ENCODE measurements at places on chromosomes 7 and 10.

DNA sequence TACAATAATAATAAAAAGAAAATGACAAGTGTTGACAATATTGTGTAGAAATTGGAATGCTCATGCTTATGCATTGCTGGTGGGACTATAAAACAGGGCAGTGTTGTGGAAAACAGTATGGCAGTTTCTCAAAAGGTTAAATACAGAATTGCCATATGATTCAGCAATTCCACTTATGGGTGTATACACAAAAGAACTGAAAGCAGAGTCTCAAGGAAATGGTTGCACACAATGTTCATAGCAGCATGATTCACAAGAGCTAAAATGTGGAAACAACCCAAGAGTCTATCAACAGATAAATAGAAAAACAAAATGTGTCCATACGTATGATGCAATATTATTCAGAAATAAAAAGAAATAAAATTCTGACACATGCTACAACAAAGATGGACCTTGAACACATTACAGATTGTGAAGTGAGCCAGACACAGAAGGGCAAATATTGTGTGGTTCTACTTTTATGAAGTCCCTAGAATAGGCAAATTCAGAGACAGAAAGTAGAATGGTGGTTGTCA is 64.8 kb upstream of the GRM8 start:
- no peak for DNase-seq

DNA sequence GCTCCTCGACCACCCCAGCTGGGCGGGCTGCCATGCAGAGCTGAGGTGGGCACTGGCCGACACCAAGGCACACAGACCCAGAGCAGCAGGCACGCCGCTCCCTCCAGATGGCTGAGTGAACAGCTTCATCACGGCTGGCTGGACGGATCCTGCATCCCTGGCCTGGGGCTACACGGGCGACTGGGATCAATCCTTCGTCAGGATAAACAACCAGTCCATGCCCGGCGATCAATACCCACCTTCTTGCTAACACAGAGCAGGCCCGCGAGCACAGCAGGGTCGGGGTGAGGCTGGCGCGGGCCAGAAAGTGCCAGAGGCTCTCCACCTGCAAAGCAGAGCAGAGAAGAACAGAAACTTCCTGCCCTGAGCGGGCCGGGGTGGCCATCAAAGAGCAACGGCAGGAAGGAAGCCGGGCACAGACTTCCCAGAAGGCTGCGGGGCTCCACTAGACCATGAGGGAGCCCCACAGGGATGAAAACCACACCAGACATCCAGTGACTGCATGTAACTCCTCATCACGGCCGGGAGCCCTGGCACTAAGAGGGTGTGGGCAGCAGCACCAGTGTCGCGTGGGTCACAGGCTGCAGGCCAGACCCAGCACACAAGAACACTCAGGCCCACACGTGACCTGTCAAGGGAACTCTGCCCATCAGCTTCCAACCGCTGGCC is 166.4 kb downstream of the MAD1L1 start:
- peak; percentile 60 for DNase-seq

- DNase-seq = no peak
These were observed 4.3 kb downstream of the CAMK1D start for GRCh38 chr10:12353399-12354242.

GRCh38 chr10:76251841-76252671 is 820.6 kb downstream of the LRMDA start:
- no peak for DNase-seq

GRCh38 chr10:1059902-1060301 is 3.7 kb downstream of the WDR37 start:
- DNase-seq = no peak

DNA sequence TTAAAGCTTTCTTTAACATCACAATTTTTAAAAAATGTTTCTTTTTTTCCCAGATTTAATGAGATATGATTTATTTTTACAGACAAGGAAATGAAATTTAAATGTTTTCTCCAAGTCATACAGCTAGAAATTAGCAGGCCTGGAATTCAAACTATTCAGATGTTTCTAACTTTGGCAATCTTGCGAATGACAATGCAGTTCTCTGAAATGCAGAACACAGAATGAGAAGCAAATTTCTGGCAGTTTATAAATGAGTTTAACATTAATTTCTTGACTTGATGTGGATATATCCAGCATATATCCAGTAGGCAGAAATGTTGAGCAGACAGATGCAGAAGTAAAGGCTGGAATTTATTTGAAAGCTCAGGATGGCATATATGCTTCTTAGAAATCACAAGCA is 227.5 kb downstream of the THSD7A start:
- no peak for DNase-seq

GRCh38 chr7:43568529-43568928 is 14.4 kb upstream of the STK17A start:
- DNase-seq = no peak

GRCh38 chr7:31857172-31857571 is 170.2 kb downstream of the PPP1R17 start:
- DNase-seq = no peak

DNA sequence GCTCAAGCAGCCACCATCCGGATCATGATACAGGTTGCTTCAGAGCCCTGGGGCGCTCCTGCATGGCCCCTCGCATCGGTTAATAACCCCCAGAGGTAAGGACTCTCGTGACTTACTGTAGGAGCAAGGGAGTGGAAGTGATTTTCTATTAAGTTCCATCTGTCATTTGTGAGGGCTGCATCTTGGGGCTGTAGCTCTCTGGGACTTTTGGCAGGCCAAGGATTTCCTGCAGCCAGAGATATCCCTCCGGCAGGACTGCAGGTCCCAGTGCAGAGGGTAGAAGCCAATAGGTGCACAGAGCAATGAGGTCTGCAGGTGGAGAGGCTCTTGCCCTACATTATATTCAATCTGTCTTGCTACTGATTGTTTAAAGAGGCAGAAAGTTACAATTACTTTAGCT is 356.8 kb upstream of the ADARB2 start:
- no peak for DNase-seq

- DNase-seq = no peak
These were observed 97.2 kb downstream of the PRKCQ start for GRCh38 chr10:6482737-6483357.

GRCh38 chr7:77270094-77270480 is 70.5 kb upstream of the FGL2 start:
- no peak for DNase-seq

DNA sequence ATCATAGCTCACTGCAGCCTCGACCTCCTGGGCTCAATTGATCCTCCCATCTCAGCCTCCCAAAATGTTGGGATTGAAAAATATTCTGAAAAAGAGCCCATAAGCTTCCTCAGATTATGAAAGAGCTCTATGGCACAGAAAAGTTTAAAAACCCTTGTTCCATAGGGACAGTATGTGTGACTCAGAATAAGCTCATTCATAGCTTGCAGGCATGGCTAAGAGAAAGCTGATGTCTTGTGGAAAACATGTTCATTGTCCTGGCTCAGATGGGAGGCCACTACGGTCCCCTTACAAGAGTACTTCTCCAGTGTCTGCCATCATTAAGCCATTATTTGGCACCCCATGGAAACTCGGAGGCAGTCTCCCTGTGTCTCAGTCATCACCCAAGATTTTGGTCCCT is 64.0 kb downstream of the CCDC3 start:
- DNase-seq = no peak

DNA sequence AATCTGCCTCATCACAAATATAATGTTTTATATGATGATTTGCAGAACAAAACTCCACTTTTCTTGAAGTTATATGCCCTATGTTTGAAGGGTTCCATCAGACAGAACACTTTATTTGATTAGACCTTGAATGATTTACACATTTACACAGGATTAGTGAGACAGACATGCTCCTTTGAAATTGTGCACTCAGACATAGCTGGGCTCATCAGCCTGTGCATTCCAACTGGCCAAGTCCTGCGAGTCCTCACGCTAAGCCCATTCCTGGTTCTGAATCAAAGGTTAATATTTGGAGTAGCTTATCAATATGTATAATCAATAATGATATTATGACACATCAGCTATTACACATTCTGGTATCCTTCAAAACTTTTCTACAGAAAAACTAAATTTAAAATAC is 173.6 kb downstream of the MBL2 start:
- no peak for DNase-seq

DNA sequence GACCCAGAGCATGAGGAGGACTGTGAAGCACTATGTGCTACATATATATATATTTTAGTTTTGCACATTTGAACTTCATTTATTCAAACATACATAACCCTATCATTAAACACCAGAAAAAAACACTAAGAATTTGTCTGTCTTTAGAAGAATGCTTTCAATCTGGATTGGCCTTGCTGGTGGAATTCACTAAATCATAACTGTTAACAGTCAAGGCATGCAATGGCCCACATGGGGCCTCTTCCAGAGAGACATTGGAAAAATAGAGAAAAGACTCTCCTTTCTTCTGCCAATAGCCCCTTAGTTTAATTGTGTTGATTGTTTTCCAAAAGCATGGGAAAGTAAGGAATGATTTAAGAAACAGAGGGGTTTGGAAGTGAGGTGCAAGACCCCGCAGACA is 77.9 kb downstream of the MRPL32 start:
- no peak for DNase-seq

GRCh38 chr7:11261470-11261869 is 287.8 kb downstream of the PHF14 start:
- no peak for DNase-seq

DNA sequence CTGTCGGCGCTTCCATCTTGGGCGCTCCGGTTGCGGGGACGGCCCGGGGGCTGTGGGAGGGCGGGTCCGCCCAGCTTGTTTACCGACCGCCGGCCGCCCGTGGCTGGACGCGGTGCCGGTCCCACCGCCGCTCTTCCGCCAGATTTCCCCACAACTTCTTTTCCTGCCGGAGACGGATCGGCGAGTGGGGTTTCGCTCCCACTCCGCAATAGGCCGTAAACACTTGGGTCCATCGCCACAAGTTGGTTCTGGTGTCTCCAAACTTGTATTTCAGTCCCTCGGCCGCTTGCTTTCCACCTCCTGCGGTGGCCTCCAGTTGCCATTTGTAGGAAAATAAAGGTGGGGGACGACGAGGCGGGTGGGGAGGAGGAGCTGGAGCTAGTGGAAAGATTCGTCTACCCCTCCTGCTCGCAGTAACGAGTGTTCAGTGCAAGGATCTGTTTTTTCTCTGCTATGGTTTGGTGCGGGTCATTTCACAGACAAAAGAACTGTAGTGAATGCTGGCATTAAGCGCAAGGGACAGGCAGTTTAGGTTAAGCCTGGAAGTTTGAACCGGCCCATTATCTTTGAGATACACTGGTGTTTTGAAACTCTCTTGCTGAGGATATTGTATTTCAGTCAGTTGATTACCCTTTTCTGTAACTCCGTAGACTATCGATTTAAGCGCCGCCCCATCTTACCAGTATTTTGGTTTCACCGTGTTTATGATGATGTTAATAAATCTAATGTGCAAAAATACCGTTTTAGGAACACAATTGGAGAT is 24.3 kb upstream of the ZRANB1 start:
- DNase-seq = peak; percentile 4

DNA sequence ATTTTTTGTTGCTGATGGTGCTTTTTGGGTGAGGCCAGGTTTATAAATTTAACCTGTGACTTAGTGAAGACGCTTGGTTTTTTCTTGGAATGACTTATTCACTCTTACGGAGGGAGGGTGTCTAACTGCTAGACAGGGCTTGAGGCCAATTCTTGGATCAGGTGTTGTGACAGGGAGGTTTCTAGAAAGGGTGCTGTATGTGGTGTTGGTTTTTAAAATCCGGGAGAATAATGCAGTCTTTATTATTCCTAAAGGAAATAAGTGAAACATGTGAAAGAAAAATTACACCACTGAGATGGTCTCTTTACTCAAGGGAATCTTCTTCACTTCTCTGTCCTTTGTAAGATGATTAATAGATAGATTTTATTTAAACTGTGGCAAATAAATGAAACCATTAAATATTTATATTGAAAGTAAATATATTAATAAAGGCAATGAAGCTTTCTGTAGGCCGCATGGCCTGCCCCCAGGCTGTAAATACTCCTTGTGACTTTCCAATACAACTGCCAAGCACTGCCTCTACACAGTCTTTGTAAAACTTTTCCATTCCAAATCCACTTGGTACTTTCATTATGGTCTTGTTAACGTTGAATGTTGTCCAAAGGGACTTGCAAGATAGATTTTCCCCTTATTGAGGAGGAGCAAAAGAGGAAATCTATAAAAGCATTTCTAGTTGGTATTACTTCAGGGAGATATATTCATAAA is 323.1 kb downstream of the SUGCT start:
- DNase-seq = no peak

DNA sequence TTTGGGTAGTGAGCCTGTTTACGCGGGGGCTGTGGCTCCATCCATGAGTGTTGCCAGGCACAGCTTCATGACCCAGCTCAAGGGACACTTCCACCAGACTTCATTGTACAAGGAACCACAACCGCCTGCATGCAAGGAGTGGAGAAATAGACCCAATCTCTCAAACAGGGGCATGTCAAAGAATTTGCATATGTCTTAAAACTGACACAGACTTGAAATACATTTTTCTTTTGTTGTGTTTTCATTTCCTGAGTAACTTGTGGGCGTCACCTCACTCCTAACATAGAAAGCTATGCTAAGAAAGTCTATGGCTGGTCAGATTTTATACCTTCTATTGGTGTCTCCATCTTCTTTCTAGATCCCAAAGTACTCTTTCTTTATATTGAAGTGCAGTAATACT is 266.2 kb upstream of the RNF32 start:
- DNase-seq = no peak

DNA sequence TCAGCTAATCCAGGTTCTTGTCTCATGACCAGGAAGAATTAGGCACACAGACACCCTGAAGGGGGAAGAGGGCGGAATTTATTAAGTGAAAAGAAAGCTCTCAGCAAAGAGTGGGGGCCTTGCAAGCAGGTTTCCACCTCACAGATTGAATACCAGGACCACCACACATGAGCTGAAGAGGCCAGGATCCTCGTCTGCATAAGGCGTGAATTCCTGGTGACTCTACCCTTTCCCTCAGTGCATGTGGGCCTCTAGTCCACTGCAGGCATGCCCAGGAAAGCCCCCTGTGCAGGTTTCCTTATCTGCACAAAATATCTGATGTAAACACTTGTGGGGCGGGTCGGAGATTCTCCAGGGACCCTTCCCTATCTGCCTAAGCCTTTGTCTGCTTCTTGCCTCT is 782.1 kb upstream of the LRRN3 start:
- no peak for DNase-seq

- no peak for DNase-seq
These were observed 2.2 kb upstream of the SUN1 start for GRCh38 chr7:830069-830468.

DNA sequence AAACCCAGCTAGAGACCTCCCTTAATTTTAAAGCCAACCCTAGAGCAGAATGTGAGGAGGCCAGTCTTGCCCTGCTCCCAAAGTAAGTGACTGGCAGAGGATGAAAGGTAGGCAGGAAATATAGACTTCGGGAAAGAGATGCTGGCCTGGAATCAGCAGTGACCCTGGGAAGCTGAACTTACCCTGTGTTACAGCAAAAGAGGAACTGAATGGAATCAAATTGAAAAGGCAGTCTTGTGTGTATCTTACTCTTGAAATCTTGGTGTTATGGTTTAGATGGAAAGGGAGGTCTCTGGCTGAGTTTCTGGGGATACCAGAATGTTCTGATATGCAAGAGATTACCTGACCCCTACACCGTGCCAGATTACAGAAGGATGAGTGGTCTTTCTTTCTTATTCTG is 7.9 kb upstream of the CFAP43 start:
- DNase-seq = no peak

- DNase-seq = no peak
These were observed 21.8 kb downstream of the PWWP2B start for GRCh38 chr10:132418527-132419416.

GRCh38 chr7:124662372-124662771 is 103.2 kb downstream of the GPR37 start:
- no peak for DNase-seq
